Heart right ventricle (tissue), 16 donors: ENCODE measurements at places on chromosomes 3 and 15. TPM values are rescaled to one million over a fixed set of nuclear protein-coding genes. Genes with fewer than 3 reads are reported as not detected.

GRCh38 chr15:100686021-100686724, 83.8 kb downstream of the ASB7 start:
- H3K27me3 ChIP-seq = no peaks in the 10 kb centered on the region
- H3K27ac ChIP-seq = no peak overlapping the region
- no peak overlapping the region for H3K4me3 ChIP-seq
- H3K4me1 ChIP-seq = no peaks in the 10 kb centered on the region
- H3K36me3 ChIP-seq = no peaks in the 10 kb centered on the region

GRCh38 chr3:37259291-37259690, 84.9 kb upstream of the LRRFIP2 start:
- no peaks in the 10 kb centered on the region for H3K27me3 ChIP-seq
- no peak for DNase-seq
- H3K4me3 ChIP-seq = no peak overlapping the region
- H3K4me1 ChIP-seq = peaks cover 22% of the 10 kb centered on the region
- H3K27ac ChIP-seq = no peak overlapping the region

DNA sequence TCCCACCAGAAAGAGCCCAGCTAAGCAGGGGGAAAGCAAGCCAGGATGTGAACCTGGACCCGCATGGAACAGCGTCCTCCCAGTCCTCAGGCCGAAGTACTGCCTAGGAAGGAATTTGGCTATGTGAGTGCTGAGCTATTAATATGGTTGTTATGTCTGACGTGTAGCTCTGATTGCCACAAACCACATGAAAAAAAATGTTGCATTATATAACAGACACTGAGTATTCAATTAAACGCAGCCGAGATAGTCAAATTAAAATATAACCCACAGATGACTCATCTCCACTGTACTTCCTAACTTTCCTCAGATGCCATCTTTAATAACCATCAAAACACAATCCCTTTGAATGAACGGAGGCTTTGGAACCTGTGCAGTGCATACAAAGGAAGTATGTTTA, 111.1 kb downstream of the GABRB3 start:
- H3K36me3 ChIP-seq = no peaks in the 10 kb centered on the region
- H3K27me3 ChIP-seq = no peaks in the 10 kb centered on the region
- no peak overlapping the region for H3K27ac ChIP-seq
- DNase-seq = no peak
- H3K4me3 ChIP-seq = no peak overlapping the region
- H3K4me1 ChIP-seq = no peaks in the 10 kb centered on the region

DNA sequence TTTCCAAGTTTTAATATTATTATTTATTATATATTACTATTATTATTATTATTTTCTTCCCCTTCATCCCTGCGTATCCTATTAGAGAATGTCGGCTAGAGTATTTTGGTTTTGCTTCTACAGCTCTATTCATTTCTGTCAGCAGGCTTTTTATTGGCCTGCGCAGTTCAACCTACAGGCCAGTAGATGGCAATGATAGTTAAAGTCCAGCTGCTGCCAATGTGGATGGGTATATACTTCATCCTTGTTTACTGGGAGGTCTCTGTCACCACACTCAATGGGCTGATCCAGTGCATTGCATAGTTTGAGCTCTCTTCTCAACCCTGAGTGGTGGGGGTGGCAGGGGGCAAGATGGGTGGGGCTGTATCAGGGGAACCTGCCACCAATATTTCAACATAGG, 799.8 kb downstream of the NSUN3 start:
- H3K27me3 ChIP-seq = no peaks in the 10 kb centered on the region
- H3K4me1 ChIP-seq = no peaks in the 10 kb centered on the region
- no peak for DNase-seq
- no peak overlapping the region for H3K4me3 ChIP-seq
- no peak overlapping the region for H3K27ac ChIP-seq

DNA sequence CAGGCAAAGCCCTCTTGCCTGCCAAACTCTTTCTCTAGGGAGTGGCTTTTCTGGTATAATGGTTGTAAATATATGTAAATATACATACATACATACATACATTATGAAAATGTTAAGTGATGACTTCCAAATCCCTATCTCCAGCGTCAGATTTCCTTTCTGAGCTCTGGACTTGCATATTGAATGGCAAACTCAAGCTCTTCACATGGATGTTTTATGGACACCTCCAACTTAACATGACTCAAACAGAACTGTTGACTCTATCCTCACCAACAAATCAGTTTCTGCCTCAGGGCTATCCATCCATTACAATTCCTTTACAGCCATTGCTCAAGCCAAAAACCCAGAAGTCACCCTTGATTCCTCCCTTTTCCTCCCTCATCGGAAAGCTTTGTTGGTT, 45.1 kb downstream of the ADAMTSL3 start:
- H3K27me3 ChIP-seq = no peaks in the 10 kb centered on the region
- no peak overlapping the region for H3K4me3 ChIP-seq
- H3K27ac ChIP-seq = peak overlapping the region; percentile 34
- DNase-seq = no peak
- peaks cover 52% of the 10 kb centered on the region for H3K4me1 ChIP-seq

- no peaks in the 10 kb centered on the region for H3K27me3 ChIP-seq
- no peak overlapping the region for H3K27ac ChIP-seq
- DNase-seq = no peak
- no peak overlapping the region for H3K4me3 ChIP-seq
Observed at GRCh38 chr3:81496407-81497104, 264.9 kb downstream of the GBE1 start.

GRCh38 chr3:62454916-62455315, 81.6 kb upstream of the FEZF2 start:
- no peak overlapping the region for H3K4me3 ChIP-seq
- DNase-seq = no peak
- H3K4me1 ChIP-seq = no peaks in the 10 kb centered on the region
- H3K27ac ChIP-seq = no peak overlapping the region

GRCh38 chr3:168383573-168383972, 287.8 kb upstream of the GOLIM4 start:
- H3K4me3 ChIP-seq = no peak overlapping the region
- H3K27ac ChIP-seq = no peak overlapping the region
- no peaks in the 10 kb centered on the region for H3K27me3 ChIP-seq
- H3K4me1 ChIP-seq = no peaks in the 10 kb centered on the region
- no peaks in the 10 kb centered on the region for H3K36me3 ChIP-seq

- no peak for DNase-seq
- no peaks in the 10 kb centered on the region for H3K36me3 ChIP-seq
- H3K27me3 ChIP-seq = no peaks in the 10 kb centered on the region
Observed at GRCh38 chr3:192897005-192897404, 20.7 kb downstream of the MB21D2 start.

DNA sequence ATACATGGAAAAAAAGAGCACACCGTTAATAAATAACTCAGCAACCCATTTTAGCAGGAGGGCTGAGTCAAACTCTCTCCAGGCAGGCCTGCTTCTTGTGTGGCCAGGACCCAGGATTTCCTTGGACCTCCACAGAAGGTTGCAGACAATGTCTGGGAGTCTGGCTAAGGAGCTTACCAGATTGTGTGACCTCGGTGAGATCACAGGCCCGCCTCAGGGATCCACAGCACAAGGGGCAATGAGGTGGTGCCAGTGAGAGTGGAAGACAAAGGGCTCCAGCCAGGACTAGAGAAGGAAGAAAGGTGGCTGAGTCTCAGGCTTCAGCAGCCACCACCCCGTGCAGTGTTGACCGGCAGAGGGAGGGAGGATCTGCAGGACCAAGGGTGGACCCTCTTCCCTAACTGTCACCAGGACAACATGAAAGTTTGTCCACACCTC, 32.2 kb upstream of the SEC22A start:
- peaks cover 46% of the 10 kb centered on the region for H3K36me3 ChIP-seq
- no peak overlapping the region for H3K27ac ChIP-seq
- H3K27me3 ChIP-seq = no peaks in the 10 kb centered on the region
- H3K4me1 ChIP-seq = no peaks in the 10 kb centered on the region
- H3K4me3 ChIP-seq = no peak overlapping the region
- DNase-seq = no peak

Gene PATL2
- total RNA-seq = 3.5 TPM

Gene KBTBD12
- total RNA-seq = 22.4 TPM

Gene EXOG
- total RNA-seq = 15.5 TPM

Gene MYZAP
- 1,280 TPM for total RNA-seq

Gene TMEM202
- total RNA-seq = not detected

Gene EXD1
- not detected for total RNA-seq
